ENCODE measurements at places on chromosomes 3 and 15.

- DNase-seq = no peak
Measured at GRCh38 chr15:43776101-43776717, 557 bp downstream of the ELL3 start.

DNA sequence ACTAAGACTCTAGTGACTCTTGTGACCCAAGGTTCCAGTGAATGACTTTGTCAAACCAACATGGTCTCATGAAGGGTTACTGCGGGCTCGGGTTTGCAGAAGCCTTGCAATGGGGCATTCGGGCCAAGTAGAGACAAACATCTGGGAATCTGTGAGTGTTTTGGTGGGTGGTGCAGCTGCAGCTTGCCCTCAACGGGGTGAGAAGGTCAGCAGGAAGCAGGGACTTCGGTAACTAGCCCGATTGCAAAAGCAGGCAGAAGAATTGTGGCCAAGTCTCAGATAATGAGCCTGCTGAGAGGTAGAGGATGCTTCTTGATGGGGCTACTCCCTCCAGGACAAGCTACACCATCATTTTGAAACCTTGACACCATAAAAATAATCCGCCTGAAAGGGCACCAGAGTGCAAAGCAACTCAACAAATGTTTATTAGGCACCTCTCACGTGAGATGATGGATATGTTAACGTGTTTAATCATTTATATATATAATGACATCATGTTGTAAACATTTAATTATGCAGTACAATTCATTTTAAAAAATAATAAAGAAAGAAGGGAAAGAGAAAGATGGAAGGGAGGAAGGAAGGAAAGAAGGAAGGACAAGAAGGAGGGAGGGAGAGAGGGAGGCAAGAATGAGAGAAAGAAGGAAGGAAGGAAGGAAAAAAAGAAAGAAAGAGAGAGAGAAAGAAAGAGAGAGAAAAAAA is 263.9 kb upstream of the IGF1R start:
- DNase-seq = no peak

DNA sequence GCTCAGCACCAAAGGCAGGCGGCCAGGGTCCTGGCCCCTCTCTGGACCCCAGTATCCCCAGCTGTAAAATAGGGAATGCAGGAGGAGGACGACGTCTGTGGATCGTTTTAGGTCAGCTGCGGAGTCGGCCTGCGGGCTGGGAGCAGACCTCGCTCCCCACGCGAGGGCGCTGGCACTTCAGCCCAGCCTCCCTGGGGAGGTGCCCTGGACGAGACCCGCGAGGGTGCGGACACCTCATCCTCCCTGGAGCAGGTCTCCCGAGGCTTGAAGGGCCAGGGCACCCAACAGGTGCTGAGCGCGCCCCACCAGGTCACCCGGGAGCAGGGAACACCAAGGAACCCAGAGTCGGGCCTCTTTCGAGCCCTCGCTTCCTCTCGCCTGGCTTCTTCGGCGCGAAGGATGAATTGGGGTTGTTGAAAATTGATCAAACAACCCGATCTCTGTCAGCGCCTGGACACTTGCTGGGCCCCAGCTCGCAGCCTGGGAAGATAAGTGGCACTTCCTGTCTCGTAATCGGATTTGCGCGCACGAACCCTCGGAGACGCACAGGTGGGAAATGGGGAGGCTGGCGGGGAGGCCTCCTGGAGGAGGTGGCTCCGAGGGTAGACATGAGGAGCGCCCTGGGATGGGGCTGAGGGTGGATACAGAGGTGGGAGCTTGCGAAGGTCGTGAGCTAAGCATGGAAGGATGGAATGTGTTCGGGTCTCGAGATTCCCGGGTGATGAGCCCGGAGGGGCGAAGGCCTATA is 588 bp upstream of the VIPR1 start:
- peak; percentile 73 for DNase-seq

GRCh38 chr3:132265488-132265887 is 51.7 kb upstream of the ACP3 start:
- no peak for DNase-seq

DNA sequence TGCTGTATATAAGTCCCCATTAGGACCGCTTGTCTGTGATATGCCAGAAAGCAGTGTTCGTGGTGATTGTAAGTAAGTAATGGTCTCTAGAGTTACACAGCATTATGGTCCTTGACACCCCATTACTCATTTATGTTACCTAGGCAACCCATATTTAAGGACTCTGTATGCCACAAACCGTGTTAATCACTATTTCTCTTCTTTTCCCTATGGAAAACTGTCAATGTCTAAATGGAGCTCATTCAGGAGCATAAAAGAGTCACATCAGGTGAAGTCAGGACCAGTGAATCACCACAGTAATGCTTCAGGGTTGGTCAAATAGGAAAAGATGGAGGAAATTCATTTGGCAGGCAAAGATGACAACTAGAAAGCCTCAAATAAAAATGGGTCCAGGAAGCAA is 146.6 kb upstream of the PEX5L start:
- DNase-seq = no peak

DNA sequence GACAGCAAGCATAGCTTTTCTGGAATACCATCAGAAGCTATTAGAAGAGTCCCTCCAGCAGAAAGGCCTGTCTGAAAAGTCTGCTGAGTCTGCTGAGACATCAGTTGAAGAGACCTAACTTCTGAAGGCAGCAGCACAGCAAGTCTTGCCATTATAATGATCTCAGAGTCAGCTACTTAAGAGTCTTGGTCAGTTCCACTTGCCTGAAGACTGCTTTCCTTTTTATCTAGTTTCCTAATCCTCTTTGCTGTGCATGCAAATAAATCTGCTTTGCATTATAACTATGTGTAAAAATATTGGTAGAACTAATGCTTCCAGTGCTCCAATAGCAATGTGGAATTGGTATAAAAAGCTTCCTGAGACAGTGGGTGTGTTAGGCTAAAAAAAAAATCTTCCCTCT is 34.9 kb upstream of the CPOX start:
- DNase-seq = no peak

GRCh38 chr3:134249935-134250716 is 533 bp downstream of the RYK start:
- peak; percentile 66 for DNase-seq

DNA sequence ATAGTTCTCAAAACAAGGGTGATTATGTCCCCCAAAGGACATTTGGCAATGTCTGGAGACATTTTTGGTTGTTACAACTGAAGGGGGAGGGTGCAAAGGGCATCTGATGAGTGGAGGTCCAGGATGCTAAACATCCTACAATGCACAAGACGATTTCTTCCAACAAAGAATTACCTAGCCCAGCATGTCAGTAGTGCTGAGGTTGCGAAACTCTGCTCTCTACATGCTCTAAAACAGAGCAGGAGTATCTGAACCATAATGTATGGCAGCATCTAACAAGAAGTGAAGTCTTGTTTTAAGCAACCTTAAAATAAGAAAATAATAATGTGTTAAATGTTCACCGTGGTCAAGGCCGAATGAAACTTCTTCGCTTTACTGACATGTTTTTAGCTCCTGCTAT is 7.0 kb downstream of the GYG1 start:
- no peak for DNase-seq

DNA sequence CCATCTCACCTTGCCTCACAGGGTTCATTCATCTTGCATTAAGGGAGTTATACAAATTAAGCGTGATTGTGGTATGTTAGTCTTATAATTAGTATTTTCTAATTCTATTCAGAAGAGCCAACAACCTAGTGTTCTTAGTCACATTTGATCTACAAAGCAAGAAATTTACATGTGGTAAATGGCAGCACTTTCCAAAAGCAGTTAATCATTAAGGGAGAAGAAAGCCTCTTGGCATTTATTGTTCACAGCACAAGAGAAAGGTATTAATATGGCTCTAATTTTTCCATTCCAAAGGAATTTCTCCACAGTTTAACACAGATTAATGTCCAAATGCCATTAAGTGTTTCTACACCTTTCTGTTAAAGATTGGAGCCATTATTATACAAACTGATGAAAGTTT is 1077.1 kb downstream of the ZPLD1 start:
- DNase-seq = no peak

- peak; percentile 65 for DNase-seq
Measured at GRCh38 chr3:9730657-9731205, 804 bp upstream of the BRPF1 start.

DNA sequence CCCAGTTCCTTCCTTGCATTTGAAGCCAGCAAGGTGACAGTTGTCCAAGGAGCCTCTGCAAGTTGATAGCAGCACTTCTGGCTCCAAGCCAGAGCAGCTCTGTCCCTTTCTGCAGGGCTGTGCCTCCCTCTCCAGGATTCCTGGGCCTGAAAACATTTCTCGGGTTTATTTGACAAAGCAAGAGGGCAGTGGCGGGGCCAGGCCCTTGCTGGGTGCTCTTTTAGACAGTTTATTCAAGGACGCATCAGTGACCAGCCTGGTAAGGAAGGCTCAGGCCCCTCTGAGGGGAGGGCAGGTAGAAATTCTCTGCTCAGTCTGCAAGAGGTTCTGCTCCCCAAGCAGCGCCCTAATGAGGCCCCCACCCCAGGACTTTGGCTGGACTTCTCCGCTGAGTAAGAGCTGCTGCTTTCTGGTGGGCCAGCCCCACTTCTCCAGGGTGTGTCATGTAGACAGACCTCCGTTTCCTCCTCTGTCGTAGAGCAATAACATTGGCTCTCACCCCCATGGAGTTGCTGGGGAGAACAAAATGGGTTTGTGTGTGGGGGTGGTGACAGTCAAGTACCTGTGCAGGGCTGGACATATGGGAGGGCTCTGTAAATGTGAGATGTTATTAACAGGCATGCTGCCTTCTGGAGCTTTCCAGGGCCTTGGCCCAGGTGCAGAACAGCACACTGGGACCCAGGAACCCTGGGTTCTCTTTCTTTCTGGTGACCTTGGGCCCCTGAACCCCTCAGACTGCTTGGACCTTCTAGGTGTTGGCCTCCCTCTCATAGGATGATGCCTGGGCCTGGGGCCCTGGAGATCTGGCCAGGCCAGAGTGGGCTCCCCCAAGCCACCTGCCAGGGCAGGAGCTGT is 146.2 kb upstream of the TLE3 start:
- peak; percentile 46 for DNase-seq

GRCh38 chr3:2856138-2857133 is 253.7 kb downstream of the IL5RA start:
- peak; percentile 20 for DNase-seq

All from hematopoietic multipotent progenitor cell treated with erythropoietin and hydrocortisone succinate and interleukin-3 and kit ligand, for 4 days (in vitro differentiated cells).